Choroid plexus epithelial cell (primary cell): ENCODE measurements at places on chromosomes 16 and 17.

DNA sequence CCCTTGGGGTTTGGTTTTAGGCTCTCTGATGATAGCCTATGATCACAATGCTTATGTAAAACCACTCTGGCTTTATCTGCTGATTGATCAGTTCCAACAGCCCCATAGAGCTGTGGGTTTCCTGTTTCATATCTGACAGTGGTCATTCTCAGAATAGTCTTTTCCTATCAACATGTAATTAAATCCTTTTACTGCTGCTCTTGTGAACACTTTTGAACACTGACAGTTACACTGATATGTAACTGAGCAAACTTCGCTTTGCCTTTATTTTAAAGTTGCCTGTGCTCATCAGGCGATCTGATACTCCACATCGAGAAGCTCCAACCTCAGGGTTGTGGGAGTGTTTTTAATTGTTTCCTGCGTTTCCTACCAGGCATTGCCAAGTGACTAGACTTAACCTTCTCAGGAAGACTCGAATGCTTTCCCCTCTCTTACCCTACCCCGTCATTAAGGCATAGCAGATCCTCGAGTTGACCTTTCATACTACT, 17.3 kb upstream of the CLEC18B start:
- no peak for DNase-seq

GRCh38 chr17:81365148-81365600, 30.1 kb upstream of the BAHCC1 start:
- DNase-seq: peak; percentile 89

DNA sequence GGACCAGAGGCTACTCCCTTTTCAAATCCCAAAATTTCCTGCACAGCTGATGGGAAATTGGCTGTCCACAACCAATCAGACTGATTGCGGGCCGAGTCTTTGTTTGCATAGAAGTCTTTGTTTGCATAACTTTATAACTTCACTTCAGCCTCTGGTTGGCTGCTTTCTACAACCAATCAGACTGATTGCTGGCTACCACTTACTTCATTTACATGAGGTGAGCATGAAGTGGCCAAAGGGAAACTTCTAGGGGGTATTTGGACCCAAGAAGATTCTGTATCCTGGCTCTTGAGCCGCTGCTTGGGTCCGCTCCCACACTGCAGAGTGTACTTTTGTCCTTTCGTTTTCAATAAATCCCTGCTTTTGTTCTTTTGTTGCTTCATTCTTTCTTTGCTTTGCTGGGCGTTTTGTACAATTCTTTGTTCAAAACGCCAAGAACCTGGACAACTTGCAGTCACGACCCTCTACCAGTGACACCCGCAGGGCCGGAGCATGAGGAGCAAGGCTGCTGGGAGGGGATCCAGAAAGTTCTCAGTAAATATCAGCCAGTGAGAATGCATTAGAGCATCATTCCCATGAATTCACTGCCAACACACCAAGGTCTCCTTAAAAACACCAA, 67.5 kb downstream of the IQCK start:
- DNase-seq: peak; percentile 11

DNA sequence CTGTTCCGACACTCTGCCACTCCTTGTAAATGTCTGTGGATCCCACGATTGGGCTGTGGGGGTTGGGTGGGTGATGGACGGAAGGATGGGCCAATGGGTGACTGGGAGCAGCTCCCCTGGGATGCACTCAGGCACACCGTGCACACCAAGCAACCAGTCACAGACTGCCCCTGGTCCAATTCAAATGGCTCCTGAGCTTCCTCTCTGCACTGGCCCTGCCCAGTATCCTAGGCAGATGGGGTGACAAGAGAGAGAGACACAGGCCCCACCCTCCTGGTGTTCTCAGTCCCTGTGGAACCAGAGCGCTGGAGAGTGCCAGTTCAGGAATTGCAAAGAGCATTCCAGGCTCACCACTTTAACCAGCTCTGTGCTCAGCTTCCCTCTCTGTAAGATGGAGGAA, 32.8 kb downstream of the BEAN1 start:
- DNase-seq: peak; percentile 10

GRCh38 chr17:73969956-73970355, 233.5 kb upstream of the RPL38 start:
- DNase-seq: no peak

DNA sequence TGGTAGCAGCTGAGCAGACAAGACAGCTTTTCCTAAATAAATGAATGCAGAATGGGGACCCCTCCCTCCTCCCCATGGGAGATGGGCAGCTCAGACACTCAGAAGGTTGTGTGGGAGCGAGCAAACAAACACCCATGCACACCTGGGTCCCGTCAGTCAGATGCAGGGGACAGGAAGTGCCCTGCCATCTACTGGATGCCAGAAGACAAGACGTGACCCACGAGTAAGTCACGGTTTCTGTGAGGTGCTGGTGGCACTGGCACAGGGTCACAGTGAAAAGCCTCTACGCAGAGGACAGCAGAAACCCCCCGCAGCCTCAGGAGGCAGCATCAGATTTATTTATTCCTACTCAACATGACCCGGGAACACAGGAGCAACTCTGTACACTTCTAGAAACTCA, 8.4 kb downstream of the HBQ1 start:
- DNase-seq: no peak

- DNase-seq: no peak
These were observed 3.6 kb downstream of the PRSS33 start for GRCh38 chr16:2783581-2784357.

DNA sequence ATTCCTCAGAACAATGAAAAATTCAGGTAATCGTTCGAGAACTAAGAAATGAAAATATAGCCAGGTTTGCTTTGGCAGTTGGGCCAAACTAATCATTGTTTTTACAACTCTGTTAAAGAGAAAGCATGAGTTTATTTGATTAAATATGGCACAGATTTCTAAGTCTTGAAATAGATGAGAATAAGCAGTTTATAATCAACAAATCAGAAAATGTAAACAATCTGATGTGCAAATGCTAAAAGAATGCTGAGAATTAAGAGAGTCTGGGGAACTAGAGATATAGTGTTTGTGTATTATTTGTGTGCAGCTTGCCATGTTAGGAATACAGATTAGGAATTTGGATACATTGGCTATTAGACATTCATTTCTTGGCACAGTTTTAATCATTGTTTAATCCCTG, 212.5 kb downstream of the TANC2 start:
- DNase-seq: peak; percentile 46

- DNase-seq: no peak
These were observed 11.0 kb upstream of the SPOP start for GRCh38 chr17:49688848-49689247.

DNA sequence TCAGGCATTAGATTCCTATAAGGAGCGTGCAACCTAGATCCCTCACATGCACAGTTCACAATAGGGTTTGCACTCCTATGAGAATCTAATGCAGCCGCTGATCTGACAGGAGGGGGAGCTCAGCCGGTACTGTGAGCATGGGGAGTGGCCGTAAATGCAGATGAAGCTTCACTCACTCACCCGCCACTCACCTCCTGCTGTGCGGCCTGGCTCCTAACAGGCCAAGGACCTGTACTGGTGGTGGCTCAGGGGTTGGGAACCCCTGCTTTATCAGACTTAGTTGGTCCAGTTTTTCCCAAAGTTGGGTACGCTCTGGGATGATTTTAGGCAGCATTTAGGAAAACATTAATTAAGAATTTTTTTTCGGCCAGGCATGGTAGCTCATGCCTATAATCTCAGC, 103.8 kb downstream of the MARF1 start:
- DNase-seq: peak; percentile 35

DNA sequence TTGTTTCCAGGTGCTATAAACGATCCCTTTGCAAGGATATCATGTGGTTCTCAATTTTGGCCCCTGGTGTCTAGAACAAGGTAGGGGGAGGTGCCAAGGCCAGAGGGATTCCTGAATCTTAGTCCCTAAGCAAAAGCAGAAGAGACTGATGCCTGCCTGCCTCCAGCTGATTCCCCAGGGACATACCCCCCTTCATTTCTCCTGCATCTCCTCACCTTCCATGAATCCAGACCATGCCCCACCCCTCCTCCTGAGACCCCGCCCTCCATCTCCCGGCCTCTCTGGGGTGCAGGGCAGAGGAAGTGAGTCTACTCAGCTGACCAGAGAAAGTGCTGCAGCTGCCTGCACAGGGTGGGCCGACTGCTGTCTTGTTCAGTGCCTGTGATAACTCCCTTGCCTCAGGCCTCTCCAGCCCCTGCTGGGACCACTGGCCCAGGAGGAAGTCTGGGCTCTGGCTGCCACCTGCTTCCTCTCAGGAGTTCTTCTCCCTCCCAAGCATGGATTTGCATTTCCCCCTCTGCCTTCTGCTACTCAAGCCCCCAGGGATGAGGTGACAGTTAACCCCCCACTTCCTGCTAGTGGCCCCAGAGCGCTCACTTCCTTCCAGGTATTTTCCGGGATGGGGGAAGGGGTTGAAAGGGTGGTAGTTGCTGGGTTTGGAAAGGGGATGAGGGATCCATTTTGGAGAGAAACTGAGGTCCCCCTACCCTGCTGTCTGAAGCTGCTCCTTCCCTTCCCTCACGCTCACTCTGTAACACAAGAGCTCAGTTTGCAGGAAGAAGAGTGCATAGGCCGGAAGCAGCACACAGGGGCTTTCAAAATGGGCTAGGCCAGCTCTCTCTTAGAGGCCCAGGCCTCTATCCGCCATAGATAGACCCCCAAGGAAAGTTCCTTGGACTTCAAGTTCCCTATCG, 10.5 kb upstream of the TSPOAP1 start:
- DNase-seq: peak; percentile 62

- DNase-seq: no peak
These were observed 31.0 kb downstream of the CCT6B start for GRCh38 chr17:34930283-34930682.

DNA sequence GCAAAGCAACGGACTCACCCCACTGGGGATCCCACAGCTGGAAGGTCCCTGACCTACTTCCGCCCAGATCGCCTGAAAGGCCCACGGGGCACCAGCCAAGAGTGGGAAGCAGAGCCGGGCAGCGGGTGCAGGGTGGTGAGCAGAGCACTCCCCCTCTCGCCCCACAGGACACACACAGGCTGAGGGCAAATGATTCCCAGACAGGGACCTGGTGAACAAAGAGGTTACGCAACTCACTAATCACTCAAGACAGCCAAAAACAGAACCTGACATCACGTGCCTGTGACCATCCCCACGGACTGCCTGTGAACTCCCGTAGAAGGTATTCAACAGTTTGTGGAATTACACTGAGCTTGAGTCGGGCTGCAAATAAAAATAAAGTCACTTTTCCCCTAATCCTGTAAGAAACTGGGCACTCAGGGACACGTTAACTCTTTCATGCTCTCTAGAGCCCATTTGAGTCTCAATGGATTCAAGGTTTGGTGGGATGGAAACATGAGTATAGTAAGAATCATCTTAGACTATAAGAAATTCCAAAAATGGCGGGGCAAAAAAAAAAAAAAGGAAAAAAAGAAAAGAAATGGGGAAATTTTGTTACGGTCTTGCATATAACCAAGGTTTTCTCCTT, 396.1 kb downstream of the SOX9 start:
- DNase-seq: peak; percentile 37

GRCh38 chr17:13265311-13265710, 247.5 kb upstream of the ELAC2 start:
- DNase-seq: no peak

- DNase-seq: no peak
These were observed 131.8 kb downstream of the ABCC12 start for GRCh38 chr16:48024042-48024441.

GRCh38 chr17:45243750-45244149, 18.1 kb downstream of the SPATA32 start:
- DNase-seq: no peak

DNA sequence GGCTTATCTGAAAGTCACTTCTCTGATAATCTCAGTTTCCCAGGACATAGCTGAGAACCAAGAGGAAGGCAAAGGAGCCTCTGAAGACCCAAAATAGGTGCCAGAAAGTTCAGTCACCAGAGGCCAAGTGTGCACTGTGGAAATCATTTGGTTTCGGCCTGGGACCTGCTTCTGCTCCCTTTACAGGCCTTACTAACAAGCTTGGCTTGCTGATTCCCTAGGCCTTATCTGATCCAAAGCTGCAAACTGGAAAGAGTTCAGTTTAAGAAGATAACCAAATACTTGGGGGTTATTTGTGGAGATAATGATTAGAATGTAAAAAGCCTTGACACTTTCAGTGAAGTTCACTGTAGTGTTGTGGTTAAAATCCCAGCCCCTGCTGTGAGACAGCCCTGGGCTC, 17.0 kb downstream of the ITGA3 start:
- DNase-seq: no peak

- DNase-seq: peak; percentile 20
These were observed 1.1 kb downstream of the CREBBP start for GRCh38 chr16:3879258-3879886.

DNA sequence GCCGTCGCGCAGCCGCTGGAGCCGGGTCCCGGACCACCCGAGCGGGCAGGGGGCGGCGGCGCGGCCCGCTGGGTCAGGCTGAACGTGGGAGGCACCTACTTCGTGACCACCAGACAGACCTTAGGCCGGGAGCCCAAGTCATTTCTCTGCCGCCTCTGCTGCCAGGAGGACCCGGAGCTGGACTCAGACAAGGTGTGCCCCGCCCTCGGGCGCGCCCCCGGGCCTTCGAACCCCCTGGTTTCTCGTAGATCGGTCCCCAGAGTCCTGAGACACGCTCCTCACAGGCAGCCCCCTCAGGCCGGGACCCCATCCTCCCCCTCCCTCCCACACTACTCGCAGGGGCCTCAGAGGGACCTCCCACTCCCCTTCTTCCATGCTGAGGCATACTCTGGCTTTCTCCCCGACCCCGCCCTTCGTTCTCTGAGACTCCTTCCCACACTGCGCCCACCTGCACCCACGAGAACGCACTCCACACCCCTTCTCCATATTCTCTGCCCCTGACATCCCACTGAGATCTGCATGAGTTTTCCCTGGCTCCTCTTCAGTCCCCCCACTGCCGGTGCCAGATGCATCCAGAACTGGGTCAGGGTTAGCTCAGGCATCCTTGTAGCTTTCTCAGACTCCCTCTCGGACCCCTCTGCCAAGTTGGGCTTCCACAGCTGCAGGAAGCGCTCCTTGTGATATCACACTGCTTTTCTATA, 523 bp downstream of the KCTD2 start:
- no peak for DNase-seq

- peak; percentile 33 for DNase-seq
These were observed 49.1 kb downstream of the ADCY7 start for GRCh38 chr16:50315346-50315997.

DNA sequence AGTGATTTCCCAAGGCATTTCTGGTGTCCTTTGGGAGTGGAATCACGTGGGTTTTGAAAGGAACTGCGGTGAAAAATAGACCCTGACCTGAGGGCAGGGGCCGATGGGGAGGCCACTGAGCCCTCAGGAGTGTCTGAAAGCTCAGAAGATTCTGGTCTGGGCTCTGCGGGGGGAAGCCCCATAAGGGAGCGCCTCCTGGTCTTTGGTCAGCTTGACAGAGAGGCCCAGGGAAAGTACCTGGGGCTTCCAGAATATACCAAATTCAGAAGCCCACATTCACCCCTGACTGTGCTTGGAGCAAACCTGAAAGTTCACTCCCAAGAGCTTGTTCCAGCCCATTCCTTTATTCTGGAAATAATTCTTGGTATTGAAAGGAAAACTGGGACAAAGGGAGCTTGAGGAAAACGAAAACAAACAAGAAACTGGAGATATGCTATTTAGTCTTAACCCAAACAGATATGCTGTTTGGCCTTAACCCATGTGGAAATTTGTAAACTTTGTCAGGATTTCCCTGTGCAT, 23.2 kb upstream of the NAGLU start:
- DNase-seq: peak; percentile 38
